T-helper 1 cell (primary cell): ENCODE measurements at places on chromosomes 6 and 20.

DNA sequence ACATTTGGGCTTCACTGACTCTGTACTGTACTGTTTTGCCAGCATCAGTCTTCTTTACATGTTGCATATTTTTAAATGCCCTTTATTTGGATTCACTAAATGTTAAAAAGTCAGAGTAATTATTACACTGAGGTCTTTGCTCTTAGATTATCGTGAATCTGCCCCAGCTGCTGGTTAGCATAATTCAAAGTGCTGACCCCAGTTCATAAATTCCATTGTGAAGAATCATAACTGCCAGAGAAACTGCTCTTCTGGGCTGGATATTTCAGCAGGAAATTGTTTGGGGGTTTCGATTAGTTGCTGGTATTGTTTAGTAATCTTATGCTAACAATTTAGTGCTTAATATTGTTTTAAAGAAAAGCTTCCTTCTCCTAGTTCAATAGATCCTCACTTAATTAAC is 682.1 kb upstream of the MAP3K7 start:
- no peak for DNase-seq

GRCh38 chr20:3914446-3914845 is 25.3 kb downstream of the PANK2 start:
- DNase-seq = no peak

GRCh38 chr6:159092631-159093030 is 47.8 kb upstream of the TAGAP start:
- DNase-seq = no peak

GRCh38 chr6:159866286-159867247 is 24.2 kb upstream of the MAS1 start:
- no peak for DNase-seq

DNA sequence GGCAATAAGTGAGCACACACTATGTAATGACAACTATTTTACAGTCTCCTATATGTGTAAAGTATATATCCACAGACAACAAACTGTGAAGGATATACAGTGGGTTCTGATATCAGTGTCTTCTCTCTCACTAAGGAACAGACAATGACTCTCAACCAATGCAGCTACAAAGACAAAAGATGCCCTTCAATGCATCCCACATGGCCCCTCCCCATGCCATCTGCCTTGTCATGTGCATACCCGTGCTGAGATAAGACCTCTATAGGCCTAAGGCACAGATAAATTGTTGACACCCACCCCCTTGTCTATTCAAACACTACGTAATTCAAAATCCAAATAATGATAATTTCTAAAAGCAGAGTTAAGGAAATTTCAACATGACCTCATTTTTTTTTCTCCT is 1123.5 kb upstream of the MAP3K7 start:
- DNase-seq = no peak

GRCh38 chr6:170273191-170273590 is 17.7 kb downstream of the DLL1 start:
- DNase-seq = no peak

- DNase-seq = peak; percentile 12
Measured at GRCh38 chr20:57498425-57499400, 26.2 kb downstream of the CTCFL start.

- DNase-seq = no peak
Measured at GRCh38 chr20:7520361-7520760, 419.9 kb downstream of the HAO1 start.

DNA sequence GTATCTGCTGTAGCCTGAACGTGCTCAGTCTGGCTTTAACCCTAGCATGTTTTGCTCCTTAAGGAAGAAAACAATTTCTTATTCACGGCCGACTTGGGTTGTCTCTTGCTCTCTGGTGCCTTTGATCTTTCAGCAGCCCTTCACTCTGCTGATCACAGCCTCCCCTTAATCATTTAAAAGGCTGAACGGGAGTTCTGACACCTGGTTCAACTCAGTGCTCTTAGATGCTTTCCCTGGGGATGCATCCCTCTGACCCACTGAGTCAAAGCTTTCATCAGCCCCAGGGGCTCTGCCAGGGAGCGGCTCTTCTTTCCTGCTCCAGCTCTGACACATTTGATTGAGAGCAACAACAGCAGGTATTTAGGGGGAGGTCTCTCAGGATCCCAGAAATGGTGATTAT is 79.0 kb upstream of the FYN start:
- DNase-seq = no peak

DNA sequence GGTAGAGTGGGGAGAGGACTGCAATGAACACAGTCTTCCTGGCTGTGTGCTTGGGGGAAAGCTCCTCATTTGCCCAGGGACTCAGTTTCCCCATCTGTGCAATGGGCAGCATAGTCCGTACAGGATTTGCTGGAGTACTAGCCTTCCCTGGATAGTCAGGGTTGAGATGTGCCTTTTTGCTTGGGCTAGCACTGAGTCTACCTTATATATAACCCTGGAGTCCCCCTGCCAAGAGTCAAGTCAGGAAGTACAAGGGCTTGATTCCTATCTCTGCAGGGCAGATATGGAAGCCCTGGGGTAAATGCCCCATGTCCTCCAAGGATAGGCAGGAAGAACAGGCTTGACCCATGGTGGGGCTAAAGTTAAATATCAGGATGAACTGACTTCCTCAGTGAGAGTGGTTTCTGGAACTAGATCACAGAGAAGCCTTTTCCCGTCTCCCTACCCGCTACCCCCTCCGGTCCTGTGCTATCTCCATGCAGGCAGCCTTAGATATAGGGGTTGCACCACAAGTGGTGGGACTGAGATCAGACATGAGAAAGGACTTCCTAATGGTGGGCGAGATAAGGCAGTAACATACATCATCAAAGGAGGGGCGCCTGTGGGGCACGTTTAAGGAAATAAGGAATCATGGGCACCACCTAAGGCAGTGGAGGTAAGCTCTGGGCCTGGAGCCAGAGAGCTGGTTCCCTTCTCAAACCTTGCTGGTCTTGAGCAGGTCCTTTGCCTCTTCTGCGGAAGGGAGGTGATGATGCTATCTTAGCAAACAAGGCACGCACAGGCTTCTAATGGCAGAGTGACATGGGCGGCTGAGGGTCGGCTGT is 157.9 kb downstream of the MRPL14 start:
- DNase-seq = no peak

GRCh38 chr20:64073476-64074183 is 5.7 kb downstream of the RGS19 start:
- no peak for DNase-seq

DNA sequence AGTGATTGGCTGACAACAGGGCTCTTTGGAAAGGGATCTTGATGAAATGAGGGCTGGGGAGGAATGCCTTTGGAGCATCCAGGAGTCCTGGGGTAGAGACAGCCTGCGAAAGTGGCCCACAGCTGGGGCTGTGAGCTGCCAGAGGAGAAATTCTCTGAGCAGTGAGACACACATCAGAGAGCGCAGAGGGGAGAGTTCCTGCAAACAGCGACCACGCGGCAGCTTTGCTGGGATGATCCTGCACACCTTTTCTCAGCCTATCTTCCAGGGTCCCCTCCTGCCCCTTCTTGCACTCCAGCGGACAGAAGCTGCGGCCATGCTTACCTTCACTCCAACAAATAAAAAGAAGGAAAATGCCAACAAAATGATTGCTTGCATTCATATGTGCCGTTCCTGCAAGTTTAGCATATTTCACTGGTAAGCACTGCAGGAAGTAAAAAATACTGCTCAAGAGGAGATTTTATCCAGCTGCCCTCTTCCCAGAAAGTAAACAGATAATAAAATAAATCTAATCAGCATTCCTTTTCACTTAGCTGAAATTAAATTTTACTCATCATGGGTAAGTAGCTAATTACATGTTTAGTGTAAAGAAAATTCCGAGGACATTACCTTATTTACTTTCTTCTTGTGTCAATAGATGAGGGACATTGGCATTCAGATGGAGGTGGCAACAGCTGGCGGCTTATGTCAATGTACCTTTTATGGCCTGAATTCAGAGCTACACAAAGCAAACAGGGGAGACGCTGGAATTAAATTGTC is 339.9 kb upstream of the ARID1B start:
- no peak for DNase-seq
